Activated T-cell treated with anti-CD3 and anti-CD28 coated beads for 48 hours (primary cell): ENCODE measurements at places on chromosomes 4 and X.

DNA sequence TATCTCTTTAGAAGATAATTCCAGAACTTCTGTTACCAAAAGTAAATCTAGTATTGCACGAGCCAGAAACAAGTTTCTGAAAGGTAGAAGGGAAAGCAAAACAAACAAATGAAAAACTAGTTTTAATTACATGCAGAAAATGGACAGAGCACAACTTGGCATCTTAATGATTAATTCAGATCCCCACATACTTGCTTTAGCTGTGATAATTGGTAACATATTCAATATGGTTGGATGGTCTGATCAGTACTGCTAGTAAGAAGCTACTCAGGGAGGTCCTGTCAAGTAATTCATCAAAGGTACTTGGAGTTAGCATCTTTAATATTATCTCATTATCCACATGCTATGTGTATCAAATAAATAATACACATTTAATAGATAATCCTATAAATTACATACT, 204.3 kb downstream of the TRAM1L1 start:
- DNase-seq = no peak

DNA sequence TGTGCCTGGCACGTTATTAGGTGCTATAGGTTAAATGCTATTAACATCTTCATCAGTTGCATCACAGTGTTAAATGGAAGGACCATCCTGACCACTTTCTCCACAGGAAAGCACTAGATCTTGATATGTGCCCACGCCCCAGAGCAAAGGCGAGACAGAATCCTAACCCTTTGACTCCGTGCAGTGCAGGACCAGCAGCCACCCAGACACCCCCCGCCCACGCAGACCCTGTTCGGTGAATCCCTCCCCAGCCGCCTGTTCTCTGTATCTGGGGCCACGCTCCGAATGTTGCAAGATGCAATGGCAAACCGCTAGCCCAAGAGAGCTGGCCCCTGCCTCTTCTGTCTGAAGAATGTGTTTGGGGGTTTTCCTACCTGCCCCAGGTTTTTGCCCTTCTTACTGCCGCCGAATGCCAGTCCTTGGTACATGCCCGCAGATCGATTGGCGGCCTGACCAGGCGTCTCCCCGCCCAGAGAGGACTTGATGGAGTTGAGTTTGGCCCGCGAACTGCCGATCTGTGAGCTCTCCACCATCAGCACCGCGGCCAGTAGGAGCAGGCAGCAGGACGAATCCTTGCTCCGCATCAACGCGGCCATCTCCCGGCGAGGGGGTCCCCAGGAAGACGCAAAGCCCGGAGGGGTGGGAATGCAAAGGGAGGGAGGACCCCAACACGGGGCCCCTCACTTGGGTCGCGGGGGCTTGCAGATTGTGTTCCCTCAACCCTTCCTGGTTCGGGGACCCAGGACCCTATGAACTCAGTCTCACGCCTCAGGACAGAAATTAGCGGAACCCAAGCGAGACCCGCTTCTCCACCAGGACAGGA, 906 bp downstream of the DKK2 start:
- DNase-seq = no peak

DNA sequence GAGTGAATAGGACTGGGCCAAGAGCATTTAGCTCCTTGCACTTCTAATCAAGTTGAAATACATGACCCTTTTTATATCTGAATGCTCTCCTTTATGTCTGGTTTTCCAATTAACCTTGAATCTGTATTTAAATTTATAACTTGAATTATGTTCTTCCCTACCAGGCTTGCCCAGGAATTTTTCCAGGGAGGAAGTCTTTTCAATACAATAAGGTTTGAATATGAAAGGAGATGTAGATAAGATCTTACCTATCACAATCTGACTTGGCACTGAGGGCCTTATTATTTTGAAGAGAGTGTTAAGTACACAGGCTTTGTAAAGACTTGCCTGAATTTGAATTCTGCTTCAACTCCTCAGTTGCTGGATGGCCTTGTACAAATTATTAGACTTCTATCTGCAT, 555.7 kb downstream of the PCDH7 start:
- DNase-seq = no peak

DNA sequence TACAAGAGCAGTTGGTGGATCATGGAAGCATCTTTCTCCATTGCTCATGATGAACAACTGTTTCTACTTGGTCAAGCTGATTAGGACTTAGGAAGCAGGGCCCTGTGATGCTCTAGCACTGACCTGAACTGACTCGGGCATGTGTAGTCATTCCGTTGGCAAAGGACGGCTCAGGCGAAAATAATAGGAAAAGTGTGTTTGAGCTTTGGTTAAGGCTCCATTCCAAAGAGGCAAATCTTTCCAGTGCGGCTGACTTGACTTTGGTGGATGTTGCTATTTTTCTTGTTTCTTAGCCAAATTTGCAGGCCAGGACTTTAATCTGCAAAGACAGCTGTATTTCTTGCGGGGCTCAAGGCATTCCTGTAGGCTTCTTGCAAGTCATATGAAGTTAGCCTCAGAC, 39.5 kb downstream of the ZNF518B start:
- no peak for DNase-seq

GRCh38 chr4:151665022-151665784, 95.6 kb downstream of the GATB start:
- DNase-seq = no peak

GRCh38 chr4:69775321-69775867, 15.0 kb upstream of the SULT1B1 start:
- no peak for DNase-seq

DNA sequence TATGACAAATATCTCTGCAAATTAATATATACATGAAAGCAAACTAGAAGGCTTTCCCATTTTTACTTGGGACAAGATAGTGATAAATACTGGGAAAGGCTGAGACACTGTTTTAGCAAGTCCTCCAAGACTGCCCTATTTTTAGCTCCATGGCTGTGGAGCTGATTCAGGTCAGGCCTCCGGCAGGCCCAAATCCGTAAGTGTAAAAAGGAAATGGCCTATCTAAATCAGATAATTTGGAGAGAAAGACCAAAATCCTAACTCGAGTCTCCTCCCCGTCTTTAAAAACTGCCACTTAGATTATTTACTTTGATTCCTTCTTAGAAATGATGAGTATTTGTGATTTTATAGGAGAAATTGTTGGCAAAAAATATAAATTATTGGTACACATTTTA, 2.9 kb downstream of the OTUD4 start:
- DNase-seq = no peak

DNA sequence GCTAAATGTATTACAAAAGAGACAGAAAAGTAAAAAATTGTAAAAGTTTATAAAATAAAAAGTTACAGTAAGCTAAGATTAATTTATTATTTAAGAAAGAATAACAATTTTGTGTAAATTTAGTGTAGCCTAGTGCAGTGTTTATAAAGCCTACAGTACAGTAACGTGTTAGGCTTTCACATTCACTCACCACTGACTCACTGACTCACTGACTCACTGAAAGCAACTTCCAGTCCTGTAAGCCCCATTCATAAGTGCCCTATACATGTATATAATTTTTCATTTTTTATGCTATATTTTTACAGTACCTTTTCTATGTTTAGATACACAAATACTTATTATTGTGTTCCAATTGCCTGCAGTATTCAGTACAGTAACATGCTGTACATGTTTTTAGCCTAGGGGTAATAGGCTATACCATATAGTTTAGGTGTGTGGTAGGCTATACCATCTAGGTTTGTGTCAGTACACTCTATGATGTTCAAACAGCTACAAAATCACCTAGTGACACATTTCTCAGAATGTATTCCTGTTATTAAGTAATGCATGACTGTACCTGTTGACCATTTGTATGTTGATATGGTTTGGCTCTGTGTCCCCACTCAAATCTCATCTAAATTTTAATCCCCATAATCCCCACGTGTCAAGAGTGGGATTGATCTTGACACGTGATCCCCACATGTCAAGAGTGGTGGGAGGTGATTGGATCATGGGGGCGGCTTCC, 57.9 kb downstream of the CFAP299 start:
- DNase-seq = no peak

DNA sequence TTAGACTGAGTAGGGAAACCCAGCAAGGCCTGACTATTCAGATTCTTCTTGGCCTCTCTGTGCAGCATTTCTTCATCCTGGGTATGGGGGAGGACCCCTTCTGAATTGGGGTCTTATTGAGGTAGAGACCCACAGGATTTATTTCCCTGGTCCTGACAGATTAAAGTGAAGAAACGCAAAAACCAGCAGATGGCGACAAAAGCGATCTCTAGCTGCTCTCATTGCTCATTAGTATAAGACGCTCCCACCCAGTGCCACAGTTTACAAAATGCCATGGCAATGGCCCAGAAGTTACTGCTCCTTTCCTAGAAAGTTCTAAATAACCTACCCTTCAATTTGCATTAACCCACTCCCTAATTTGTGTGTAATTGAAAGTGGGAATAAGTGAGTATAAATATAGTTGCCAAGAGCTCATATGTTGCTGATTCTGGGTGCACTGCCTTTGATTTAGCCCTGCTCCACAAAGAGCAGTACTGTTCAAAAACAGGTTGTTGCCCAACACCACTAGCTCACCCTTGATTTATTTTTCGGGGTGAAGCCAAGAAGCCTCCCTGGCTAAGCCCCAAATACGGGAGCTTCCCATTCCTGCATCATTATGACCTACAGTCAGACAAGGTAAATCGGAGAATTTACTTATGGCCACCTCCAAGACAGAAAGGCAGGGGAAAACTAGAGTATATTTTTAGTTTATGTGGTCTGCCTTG, 3.7 kb upstream of the BEX4 start:
- DNase-seq = peak; percentile 4

- DNase-seq = no peak
Measured at GRCh38 chrX:71301195-71301924, at the start of gene ITGB1BP2. ITGB1BP2 (plus strand) TSS chrX:71301750; CDS start chrX:71301807, 57 bp downstream.

DNA sequence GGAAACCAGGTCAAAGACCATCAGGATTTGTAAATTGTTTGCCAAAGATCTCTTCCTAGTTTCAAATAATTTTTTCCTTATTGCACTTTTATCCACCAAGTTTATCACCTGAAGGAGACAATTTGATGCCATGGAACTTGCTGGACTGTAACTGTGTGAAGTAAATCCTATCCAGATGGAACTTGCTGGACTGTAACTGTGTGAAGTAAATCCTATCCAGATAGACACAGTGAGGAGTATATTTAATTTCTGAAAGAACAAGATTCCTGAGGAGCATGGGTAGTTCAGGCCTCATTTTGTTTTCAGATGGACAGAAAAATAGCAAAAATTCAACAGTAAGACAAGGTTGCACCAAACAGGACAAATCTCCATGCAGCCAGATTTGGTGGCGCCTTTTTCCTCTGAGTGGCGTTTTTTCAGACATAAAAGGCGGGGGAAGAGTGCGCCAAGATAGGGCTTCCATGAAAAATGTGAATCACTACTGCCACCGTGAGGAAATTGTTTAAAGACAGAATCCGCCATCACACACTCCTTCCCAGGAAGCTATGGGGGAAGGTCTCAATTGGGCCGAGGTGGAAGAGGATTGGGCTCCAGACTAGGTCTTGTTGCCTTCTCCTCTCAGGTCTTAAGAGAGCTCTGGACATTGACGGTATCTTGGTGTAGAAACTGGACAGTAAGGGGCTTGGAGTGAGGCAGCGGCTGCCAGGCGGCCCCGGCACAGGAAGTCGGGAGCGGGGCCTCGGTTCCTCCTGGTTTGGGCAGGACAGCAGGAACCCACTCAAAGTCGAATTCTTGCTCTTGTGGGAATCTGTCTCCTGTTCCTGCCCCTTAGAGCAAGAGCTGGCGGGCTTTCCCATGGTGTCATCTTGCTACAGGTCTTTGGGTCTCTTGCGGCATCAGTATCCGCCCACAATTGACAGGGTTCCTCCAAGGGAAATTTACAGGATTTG, 234.7 kb downstream of the OR13H1 start:
- no peak for DNase-seq

- DNase-seq = no peak
Measured at GRCh38 chr4:55303760-55304165, 42.3 kb upstream of the SRD5A3 start.

DNA sequence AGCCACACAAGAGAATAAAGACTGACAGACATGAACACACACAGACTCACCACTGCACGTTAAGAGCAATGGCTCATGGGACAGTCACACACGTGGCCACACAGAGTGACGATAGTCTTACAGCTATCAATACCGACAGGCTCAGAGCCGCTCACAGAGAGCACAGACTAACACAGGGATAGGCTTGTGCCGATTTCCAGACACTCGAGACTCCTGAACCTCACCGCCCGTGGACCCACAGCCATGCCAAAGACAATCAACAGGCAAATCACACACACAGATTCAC, 716 bp upstream of the SLC38A5 start:
- no peak for DNase-seq

DNA sequence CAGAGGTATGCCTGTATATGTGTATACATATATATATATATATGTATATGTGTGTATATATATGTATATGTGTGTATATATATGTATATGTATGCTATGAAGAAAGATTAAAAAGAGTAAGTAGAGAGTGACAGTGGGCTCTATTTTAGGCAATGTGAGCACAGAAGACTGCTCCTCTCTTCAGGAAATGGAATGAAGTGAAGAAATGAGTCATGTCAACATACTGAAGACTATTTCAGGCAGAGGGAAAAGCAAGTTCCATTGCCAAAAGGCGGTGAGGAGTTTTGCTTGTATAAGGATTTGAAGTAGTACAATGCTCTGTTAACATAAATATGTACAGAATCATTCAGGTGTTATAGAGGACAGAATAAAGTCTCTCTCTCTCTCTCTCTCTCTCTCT, 773.2 kb upstream of the FTHL17 start:
- DNase-seq = no peak

DNA sequence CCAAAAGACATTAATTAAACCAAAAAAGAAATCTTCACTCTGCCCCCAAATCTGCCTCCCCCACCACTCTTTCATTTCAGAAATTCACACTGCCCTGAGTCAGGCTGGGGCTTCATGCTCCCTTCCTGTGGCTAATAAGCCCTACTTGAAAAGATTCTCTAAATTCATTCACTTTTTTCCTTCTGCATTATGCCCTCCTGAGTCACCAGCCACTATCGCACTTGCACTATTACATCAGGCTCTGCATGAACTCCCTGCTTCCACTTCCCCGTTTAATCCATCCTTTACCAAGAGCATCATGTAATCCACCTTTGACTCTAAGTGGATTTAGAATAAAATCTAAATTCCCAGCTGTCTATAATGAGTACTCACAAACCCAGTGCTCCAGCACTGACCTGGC, 295.4 kb upstream of the KLF3 start:
- DNase-seq = no peak

DNA sequence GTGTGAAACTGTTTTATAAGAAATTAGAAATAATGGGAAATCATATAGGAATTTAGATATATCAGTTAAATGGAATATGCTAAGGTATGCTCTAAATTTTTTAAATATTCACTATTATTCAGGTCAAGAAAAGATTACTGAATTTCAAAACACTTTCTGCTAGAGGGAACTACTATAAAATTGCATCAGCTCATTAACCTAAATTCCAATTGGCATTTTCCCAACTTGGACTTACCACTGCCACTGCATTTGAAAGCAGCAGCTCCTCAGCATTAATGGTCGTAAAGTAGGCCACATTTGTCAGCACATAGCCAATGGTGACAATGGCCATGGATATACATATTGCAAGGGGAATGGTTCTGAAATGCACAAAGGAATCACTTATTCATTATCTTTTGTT, 57.3 kb downstream of the SLC7A11 start:
- no peak for DNase-seq

DNA sequence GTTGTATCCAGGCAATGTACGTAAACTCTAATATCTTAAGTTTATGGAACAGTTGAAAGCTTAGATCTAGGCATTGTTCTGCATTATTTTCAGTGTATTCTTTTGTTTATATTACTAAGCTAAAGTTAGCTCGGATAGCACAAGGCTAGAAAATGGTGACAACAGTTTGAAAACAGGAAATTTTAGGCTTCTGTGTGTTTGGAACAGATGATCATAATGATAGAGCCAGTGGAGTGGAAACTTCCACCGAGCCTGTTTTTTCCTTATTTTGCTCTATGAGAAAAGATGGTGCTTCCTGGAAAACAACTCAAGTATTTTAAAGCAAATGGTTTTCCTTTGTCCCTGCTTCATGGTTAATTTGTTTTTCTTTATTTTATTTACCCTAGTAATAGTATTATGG, 70.8 kb downstream of the GAB1 start:
- no peak for DNase-seq
